ENCODE measurements at places on chromosomes 12 and 14. TPM values are rescaled to one million over a fixed set of nuclear protein-coding genes. Genes with fewer than 3 reads are reported as not detected.

DNA sequence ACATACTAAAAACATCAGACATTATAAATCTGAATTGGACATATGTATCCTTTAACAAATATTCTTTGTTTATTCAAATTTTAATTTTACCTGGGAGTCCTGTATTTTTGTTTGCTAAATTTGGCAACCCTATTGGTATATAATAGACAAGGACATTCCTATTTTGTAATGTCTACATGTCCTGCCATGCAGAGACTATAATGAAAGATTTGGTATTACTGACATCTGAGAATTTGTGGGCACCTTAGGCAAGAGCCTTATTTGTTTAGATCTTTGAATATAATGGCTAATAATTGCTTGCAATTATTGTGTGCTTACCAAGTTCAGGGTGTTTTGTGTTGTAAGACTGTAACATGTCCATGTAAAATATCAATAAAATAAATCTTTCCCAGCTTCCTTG lies 334.4 kb downstream of the KCNH5 start:
- no peak for DNase-seq

DNA sequence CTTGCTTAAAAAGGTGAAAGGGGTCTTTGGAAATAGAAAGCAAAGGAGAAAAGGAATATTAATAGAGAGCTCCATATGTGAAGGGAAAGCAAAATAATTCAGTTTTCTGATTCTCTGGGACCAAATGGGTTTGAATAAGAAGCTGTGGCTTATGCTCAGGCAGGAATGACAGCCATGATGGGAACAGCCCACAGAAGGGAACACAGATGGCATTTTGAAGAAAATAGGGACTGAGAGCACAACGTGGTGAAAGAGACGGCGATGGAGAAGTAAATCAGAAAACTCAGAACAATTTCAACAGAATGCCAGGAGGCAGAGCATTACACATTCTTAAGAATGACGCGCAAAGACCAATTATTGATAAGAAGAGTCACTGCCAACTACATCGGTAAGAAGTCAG lies 102.8 kb downstream of the STXBP6 start:
- DNase-seq: no peak

DNA sequence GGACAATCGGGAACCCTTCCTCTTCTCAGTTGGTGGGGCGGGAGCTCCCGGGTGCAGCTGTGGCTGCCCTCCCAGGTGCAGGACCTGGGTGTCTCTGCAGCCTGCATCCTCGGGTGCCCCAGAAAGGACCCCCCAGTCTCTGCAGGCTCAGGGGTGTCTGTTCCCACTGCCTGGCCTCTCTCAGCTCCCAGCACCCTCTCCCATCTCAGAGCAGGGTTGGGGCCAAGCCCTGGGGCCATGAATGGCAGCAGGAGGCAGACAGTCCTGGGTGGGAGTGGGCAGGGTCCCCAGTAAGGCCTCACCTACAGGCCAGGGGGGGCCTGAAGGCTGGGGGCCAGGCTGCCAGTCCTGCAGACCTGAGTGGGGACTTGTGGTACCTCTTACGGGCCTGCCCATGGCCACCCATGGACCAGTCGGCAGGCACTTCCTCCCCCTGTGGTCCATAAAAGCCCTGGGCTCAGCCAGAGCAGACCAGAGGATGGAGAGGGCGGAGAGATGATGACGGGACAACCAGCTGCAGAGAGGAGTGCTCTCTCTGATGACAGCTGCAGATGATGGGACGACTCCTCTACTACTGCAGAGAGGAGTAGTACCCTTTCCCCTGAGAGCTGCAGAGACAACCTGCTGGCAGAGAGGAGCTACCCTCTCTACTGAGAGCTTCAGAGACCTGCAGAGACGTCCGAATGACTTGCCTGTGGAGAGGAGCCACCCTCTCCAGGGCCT lies 26.6 kb downstream of the TCHP start:
- DNase-seq: no peak

- no peak for DNase-seq
Measured at GRCh38 chr12:6204533-6205143, 4.4 kb downstream of the CD9 start.

Gene TMEM253
- total RNA-seq: not detected

Gene KIF21A
- total RNA-seq: 4.7 TPM

Gene ESRRB
- total RNA-seq: not detected

Gene HHIPL1
- total RNA-seq: 1.2 TPM

Gene GZMH
- total RNA-seq: not detected

Gene DLGAP5
- 78.0 TPM for total RNA-seq

Gene INSM2
- total RNA-seq: not detected
